ENCODE measurements at places on chromosomes 16 and 17.

- no peak for DNase-seq
These were observed 117.3 kb upstream of the CACNG5 start for GRCh38 chr17:66717641-66718058.

GRCh38 chr17:19010729-19011505, 6.4 kb upstream of the FAM83G start:
- peak; percentile 40 for DNase-seq

DNA sequence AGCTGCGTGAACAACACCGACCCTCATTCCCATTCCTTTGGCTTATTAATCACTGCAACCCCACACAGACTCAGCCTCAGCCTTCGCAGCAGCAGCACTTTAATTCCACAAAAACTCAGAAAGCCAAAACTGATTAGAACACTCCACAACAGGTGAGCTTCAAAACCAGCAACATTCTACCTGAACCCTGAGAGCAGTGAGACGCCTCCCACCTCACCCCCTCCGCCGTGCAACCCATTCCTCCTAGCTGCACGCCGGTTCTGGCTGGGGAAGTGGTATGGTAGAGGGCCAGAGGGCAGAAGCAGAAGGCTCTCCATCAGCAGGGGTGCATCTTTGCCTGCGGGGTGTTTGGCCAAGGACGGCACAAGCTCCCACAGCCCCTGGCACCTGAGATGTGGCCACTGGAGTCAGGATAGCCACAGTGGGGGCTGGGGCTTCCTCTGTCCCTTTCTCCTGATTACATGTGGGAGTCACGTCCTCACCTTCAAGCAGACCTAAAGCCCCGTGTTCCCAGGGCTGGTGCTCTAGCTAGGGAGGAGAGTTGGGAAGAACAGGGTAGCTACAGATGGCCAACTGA, 1.6 kb downstream of the BORCS6 start:
- DNase-seq, result no peak

- no peak for DNase-seq
These were observed 80.2 kb downstream of the BRIP1 start for GRCh38 chr17:61783120-61783519.

GRCh38 chr16:1770328-1771187, 785 bp downstream of the NME3 start:
- DNase-seq, result no peak

DNA sequence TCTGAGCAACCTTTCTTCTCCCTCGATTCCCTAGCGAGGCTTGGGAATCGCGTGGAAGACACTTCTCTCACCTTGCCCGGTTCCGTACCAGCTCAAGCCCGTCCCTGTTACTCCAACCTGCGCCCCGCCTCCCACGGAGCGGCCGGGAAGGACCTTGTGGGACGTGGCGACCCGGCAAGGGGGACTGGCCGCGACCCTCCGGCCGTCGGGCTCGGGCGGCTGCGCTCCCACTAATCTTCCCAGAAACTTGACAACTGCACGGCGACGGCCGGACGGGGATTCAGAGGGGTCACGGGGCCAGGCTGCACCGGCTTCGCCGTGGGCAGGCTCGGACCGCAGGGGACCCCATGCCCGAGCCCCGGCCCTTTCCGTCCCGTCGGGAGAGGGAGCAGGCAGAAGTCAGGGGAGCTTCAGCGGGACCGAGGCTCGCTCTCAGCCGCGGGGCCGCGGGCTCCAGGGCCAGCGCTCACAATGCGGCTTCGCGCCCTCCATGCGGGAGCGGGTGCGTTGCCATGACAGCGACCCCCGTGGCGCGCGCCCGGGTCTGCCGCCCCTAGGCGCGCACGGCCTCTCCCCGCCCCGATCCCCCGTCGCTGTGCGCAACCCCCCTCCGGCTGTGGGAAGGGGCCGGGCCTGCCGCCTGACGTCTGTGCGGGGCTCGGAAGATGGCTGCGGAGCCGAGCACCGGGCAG, at the start of gene SGSM2:
SGSM2 (plus strand) TSS at position 650 of the 692 bp plus-strand sequence. CDS start 188 bp downstream, outside the sequence.
- DNase-seq, result peak; percentile 74

- DNase-seq, result no peak
These were observed 7.8 kb downstream of the ODAD4 start for GRCh38 chr17:41937970-41938954.

GRCh38 chr17:14432079-14432478, 131.2 kb downstream of the HS3ST3B1 start:
- peak; percentile 25 for DNase-seq

DNA sequence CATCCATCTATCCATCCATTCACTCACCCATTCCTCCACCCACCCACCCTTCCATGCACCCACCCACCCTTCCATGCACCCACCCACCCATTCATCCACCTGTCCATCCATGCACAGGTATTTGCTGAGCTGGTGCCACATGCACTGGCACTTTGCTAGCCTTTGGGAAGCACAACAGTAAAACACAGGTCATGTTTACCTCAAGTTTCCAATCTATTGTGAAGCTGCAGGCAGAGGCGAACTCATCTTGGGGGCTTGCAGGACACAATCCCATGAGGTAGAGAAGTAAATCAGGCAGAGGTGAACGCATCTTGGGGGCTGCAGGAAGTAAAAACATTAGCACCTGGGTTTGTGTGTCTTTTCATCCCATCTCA, 35.6 kb upstream of the CBFA2T3 start:
- DNase-seq, result no peak

- peak; percentile 41 for DNase-seq
These were observed 16.4 kb upstream of the SMIM36 start for GRCh38 chr17:55527540-55528118.

Data from HuH-7 (cell line).